T-helper 2 cell treated with Interferon-gamma antibody and Interleukin-4, amounts not matched to agents 5 μg/mL and 100 μg/mL, for 36 hours (primary cell): ENCODE measurements at places on chromosomes 5 and 9.

DNA sequence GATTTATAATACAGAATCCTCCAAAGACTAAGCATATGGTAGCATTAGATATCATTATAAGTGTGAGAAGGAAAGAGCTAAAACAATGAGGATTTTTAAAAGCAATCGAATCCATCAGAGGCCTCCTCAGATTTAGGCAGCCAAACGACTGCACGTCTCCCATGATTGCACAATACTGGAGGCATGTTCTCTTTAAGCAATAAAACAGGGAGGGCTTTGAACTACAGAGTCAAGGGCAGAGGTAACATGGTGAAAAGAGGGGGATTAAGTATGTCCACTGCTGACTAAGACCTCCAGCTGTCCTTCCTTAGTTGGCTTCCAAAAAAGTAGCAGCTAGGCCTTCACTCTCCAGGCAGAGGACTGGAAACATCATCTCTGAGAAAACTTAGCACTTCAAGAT, 298.7 kb upstream of the RGMB start:
- DNase-seq: no peak

- DNase-seq: no peak
These were observed 414.5 kb upstream of the ZNF608 start for GRCh38 chr5:125160787-125161502.

- no peak for DNase-seq
These were observed 9.3 kb upstream of the RNF145 start for GRCh38 chr5:159218595-159219023.

DNA sequence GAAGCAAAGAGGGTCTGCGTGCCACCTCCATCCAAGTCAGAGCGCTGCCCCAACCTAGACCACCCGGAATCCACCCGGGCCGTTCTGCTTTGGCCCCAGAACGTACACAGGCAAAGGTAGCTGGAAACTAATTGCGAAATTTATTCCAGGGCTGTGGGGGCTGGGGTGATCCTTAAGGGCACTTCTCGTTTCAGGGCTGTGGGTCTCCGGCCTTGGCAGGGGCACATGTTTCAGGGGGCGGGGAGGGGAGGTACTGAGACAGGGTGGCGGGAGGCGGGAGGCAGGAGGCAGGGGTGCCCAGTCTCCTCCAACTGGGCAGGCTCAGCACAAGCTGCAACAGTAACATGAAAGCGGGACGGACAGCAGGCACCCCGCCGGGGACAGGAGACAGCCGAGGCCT, 26.1 kb downstream of the NR5A1 start:
- no peak for DNase-seq

GRCh38 chr9:31745468-31745867, 639.0 kb upstream of the ACO1 start:
- DNase-seq: no peak

- DNase-seq: no peak
These were observed 909 bp downstream of the AFF4 start for GRCh38 chr5:132962429-132963021.

DNA sequence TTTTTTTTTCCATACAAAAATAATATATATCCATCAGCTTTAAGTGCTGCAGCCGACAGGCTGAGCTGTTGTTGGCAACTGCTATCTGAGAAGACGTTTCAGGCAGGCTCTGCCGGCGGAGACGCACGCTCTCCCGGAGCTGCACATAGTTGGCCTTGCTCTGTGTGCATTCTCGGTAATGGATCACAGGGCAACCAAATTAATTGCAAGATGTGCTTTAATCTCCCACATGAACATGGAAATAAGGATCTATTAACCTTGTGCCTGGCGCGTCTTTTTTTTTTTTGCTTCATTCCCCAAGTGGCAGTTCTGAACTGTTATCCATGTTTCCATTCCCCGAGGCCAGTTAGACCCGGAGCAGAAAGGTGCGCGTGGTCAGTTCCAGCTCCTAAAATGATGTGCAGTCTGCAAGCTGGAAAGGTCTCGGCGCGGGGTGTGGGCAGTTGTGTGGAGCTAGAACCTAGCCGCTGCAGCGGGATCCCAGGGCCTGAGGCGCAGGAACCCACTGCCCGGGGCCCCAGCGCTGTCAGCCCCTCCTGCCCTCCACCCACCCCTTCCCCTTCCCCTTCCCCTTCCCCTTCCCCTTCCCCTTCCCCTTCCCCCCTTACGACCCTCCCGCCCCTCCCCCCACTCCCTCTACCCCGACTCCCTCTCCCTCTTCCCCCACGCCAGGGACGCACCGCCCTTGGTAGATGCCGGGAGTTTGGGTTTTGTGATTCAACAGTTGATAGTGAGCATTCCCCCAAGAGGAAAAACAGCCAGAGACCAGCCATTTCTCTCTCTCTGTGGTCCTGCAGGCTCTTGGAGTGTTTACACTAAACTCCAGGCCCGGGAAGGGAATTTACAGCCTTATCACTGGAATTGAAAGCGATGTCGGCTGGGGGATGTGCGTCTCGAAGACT, 137.8 kb downstream of the CEP120 start:
- no peak for DNase-seq

- no peak for DNase-seq
These were observed 4.3 kb upstream of the AGPAT2 start for GRCh38 chr9:136691316-136692184.

- DNase-seq: no peak
These were observed 159.5 kb downstream of the PLK2 start for GRCh38 chr5:58300346-58300895.

GRCh38 chr9:4126996-4127395, 172.9 kb downstream of the GLIS3 start:
- DNase-seq: no peak

DNA sequence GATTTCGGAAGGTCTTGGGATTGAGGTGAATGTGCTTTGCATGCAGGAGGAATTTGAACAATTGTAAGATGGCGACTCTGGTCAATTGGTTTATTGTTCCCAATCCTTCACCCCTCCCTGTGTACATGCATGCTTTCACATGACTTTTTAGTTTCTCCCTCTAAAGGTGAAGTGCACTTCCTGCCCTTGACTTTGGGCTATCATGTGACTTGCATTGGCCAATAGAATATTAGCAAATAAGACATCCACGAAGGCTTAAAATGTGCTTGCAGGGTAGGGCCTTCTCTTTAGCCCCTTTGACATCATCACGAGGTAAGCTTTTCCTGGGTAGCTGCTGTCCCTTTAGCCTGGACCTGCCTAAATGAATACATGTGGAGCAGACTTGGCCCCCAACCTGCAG, 8.1 kb upstream of the ZBTB43 start:
- DNase-seq: no peak

GRCh38 chr5:82307451-82307850, 29.3 kb upstream of the RPS23 start:
- no peak for DNase-seq

GRCh38 chr9:120236596-120236995, 343.4 kb downstream of the CDK5RAP2 start:
- DNase-seq: no peak

- DNase-seq: no peak
These were observed 5.5 kb downstream of the PTBP3 start for GRCh38 chr9:112327718-112328450.

DNA sequence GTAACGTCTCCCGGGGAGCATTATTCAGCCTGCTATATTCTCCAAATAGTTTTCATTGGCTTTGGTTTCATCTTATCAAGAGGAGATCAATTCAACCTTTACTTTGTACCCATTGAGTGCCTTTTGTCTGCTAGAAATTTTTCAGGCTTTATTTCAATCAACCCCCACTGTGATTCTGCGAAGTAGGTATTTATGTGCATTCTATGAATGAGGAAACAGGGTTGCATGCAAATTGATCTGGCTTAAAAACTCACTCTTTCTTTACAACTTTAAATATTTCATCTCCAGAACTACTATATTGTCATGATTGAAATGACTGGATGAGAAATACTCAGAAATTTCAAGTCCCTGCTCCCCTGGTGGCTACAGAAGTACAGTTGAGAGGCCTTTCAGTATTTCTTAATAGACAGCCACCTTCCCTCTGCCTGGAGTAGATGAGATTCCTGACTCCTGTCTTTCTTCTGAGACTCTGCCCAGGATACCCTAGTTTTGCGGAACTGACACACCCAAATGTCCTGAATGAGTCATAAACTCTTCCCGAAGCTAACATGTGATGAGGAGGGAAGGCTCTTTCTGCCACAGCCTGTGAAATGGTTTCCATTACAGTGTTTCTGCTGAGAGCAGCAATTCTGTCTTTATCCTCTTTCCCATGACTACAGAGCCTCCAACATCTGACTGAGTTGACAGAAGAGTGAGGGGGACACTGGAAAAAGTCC, 52.6 kb upstream of the TNC start:
- DNase-seq: no peak

- DNase-seq: no peak
These were observed 92.2 kb upstream of the CDH9 start for GRCh38 chr5:27130587-27130986.

- DNase-seq: no peak
These were observed 326.7 kb downstream of the PIK3R1 start for GRCh38 chr5:68542207-68542606.

GRCh38 chr5:67093279-67093678, 103.3 kb downstream of the CD180 start:
- DNase-seq: no peak

DNA sequence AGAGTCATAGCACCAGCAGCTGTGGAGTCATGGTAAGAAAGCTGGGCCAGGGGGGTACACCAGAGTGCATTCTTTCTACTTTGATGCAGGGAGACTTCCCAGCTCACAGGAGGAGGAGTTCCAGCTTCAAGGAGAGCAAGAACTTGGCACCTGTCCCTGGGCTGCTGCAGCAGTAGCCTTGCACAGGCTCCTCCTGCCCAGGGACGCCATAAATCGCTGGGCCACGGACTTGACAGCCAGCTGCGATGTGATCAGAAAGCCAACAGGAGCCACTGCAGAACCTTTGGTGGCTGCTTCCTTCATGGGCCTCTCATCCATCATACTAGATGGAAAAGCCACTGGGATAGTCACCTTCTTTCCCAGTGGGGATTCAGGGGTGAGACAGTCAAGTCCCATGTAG, 234.7 kb downstream of the NMUR2 start:
- no peak for DNase-seq

DNA sequence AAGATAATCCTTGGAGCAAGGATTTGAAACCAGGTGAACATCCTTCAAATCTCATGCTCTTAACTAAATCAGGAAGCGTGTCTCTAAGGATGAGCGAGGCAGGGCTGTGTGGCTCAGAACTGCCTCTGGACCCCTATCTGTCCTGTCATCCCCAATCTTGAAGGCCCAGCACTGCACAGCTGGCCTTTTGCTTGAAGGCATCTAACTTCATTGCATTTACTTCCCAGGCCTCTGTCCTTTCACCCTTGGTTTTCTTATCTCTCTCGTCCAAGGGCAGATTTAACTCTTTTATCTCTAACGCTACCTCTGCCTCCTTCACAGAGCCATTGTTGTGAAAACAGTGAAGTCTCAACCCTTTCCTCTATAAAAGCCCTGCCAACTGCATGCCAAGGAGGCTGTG, 83.8 kb downstream of the UGCG start:
- DNase-seq: no peak

DNA sequence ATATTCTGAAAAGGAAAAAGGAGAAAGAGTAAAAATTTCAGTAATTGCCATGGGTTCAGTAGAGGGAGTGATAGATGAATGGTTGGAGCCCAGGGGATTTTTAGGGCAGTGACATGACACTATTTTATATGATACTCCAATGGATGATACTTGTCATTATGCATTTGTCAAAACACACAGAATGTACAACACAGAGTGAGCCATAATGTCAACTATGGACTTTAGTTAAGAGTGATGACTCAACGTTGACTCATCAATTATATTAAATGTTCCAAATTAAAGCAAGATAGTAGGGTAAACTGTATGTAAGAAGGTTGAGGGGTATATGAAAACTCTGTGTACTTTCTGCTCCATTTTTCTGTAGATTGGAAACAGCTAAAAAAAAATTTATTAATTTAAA, 586.4 kb downstream of the TAF11L14 start:
- DNase-seq: no peak

- DNase-seq: peak; percentile 5
These were observed 35.3 kb downstream of the SNX24 start for GRCh38 chr5:122880749-122881148.

DNA sequence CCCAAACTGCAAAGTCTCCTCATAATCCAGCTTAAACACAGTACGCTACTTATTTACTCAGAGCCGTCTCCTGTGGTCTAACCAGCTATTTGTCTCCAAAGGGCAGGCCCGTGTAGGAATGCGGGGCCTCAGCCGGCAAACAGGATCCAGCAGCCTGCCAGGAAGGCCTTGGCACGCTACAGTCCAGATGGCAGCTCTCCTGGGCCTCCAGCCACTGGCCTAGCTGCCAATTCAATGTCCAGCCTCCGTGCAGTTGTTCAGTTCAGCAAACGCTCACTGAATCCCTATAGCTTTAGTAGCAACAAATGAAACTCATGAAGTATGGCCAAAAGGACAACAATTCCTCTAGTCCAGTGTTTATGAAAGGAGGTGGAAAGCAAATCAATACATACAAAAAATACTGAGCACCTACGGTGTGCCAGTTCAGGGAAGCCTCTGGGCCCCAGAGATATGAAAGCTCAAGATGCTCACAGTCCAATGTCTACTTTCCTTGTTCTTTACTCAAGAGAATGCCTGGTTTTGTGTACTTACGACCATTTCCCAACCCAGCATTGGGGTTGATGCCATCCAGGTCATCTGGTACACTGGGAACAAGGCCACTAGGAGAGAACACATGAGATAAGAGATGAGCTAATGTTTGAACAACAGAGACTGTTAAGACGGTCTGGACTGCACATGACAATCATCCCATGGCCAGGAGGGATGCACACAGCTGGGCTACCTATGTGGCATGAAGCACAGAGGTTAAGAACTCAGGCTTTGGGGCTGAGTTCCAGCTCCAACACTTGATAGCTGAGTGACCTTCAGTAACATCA, 8.3 kb downstream of the CDK5RAP2 start:
- DNase-seq: no peak
